ENCODE measurements at places on chromosomes 2 and 18. TPM values are rescaled to one million over a fixed set of nuclear protein-coding genes. Genes with fewer than 3 reads are reported as not detected.

Gene KCNS3
- not detected for total RNA-seq

Gene ZAP70
- total RNA-seq = 156 TPM

Gene EFR3B
- 0.56 TPM for total RNA-seq

Gene BMP10
- not detected for total RNA-seq

Gene DHRS9
- 4.6 TPM for total RNA-seq

Gene C2orf74
- 6.1 TPM for total RNA-seq

Gene SP140
- total RNA-seq = 50.6 TPM

Gene TSPYL6
- total RNA-seq = not detected

Gene PPP1R1C
- not detected for total RNA-seq
